GM23248 (cell line): ENCODE measurements at places on chromosomes 7 and 10.
A peak's percentile ranks its signal among the peaks of the same experiment; 100 is the strongest.

- H3K36me3 ChIP-seq, result no peaks in the 10 kb centered on the region
- no peaks in the 10 kb centered on the region; the same call in 1 of the 2 replicates for H3K27me3 ChIP-seq
- H3K27ac ChIP-seq, result no peak overlapping the region
- peaks cover 7% of the 10 kb centered on the region; the same call in 1 of the 2 replicates for H3K4me1 ChIP-seq
- peak; percentile 9 for DNase-seq
Observed at GRCh38 chr7:130683026-130683425, 3.3 kb downstream of the TSGA13 start.

- H3K36me3 ChIP-seq, result no peaks in the 10 kb centered on the region
- no peak for DNase-seq
- H3K27me3 ChIP-seq, result no peaks in the 10 kb centered on the region
- H3K4me3 ChIP-seq, result no peak overlapping the region
- H3K27ac ChIP-seq, result no peak overlapping the region
Observed at GRCh38 chr7:48416327-48416908, 245.2 kb downstream of the ABCA13 start.

DNA sequence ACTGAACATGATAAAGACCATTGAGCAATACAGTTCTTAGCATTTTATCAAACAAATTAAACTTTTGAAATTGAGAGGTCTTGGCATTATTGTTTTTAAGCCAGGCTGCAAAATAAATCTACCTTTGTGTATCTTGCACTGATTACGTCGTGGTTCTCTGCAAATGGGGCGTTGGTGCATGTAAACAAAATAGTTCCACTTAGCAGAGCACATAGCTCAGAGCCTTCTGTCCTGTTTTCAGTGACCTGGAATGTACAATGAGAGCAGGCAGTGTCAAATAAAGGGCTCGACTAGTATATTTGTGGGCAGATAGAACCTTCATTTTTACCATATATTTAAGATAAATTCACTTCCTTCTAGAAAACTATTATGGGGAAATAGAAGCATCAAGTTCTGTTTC is 333.9 kb upstream of the SMIM30 start:
- DNase-seq, result no peak
- no peaks in the 10 kb centered on the region for H3K4me1 ChIP-seq
- no peak overlapping the region for H3K27ac ChIP-seq
- H3K36me3 ChIP-seq, result no peaks in the 10 kb centered on the region
- H3K27me3 ChIP-seq, result no peaks in the 10 kb centered on the region

- H3K4me1 ChIP-seq, result no peaks in the 10 kb centered on the region
- no peak overlapping the region for H3K27ac ChIP-seq
- no peaks in the 10 kb centered on the region for H3K36me3 ChIP-seq
- H3K27me3 ChIP-seq, result no peaks in the 10 kb centered on the region
Observed at GRCh38 chr10:25522294-25522693, 347.5 kb downstream of the GPR158 start.

GRCh38 chr10:22849077-22849805 is 78.6 kb upstream of the ARMC3 start:
- peak; percentile 72 for DNase-seq
- H3K27me3 ChIP-seq, result no peaks in the 10 kb centered on the region
- no peaks in the 10 kb centered on the region for H3K36me3 ChIP-seq
- H3K4me1 ChIP-seq, result no peaks in the 10 kb centered on the region

DNA sequence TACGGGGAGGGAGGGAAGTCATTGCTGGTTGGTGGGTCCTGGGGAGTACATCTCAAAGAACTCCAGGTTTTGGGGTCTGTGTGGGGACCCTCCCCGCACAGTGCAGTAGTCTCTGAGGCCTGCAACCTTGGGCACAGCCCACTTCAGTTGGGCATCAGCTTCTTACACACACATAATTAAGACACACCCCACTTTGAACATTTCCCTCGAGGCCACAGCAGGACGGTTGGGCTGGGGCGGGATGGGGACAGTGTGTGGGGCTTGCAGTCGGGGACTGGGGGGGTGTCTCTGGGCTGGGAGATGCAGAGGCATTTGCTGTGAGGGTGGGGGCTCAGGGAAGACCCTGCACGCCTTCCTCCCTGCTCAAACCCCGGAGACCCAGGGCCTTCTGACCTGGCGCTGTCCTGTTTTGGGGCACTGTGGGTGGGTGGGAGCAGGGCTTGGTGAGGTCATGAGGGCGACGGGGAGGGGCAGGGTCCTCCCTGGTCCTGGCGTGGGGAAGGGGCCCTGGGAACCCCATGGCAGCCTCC is 1.3 kb downstream of the LFNG start:
- DNase-seq, result peak; percentile 53
- H3K27me3 ChIP-seq, result no peaks in the 10 kb centered on the region
- H3K4me1 ChIP-seq, result peaks cover 36% of the 10 kb centered on the region
- H3K27ac ChIP-seq, result no peak overlapping the region

DNA sequence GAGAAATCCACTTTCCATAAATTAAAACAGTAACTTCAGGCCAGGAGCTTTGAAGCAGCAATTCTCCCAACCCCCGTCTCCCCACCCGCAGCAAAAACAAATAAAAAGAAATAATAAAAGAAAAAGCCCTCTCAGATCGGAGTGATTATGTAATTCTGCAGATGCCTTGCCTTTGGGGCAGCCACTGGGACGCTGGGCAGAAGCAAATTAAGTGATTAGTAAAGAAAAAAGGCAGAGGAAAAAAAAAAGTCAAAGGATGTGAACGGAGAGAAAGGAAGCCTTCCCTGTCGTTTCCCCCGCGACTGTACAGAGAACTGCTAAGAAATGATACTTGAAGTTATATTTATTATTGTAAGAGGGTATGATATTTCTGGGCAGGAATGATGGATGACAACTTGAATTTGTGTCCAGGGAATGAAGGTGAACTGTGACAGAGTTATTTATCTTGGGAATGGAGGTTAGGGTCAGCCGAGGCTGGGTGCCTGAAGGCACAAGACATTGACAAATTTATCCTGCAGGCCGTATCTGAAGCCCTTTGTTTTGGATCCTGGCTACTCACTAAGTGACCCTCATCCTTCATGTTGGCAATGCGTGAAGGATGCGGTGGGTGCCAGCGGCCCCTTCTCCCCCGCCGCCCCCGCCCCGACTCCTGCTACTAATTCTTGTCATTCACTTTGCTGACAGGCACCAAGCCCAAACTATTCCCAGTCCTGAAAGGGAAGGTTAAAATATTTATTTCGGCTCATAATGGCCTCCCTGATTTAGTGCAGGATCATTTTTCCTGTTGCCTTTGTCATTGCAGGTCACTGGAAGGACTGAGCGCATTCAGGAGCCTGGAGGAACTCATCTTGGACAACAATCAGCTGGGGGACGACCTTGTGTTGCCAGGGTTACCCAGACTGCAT is 604.0 kb downstream of the LRMDA start:
- H3K36me3 ChIP-seq, result no peaks in the 10 kb centered on the region
- H3K27me3 ChIP-seq, result no peaks in the 10 kb centered on the region
- H3K4me1 ChIP-seq, result peaks cover 23% of the 10 kb centered on the region

DNA sequence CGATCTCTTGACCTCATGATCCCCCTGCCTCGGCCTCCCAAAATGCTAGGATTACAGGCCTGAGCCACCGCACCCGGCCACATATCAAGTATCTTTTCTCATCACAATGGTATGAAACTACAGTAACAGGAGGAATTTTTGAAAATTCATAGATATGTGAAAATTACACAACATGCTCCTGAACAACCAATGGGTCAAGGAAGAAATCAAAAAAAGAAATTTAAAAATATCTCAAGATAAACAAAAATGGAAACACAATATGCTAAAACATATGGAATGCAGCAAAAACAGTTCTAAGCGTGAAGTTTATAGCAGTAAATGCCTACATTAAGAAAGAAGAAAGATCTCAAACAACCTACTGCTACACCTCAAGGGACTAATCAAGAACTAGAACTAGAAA is 59.8 kb upstream of the ADAM12 start:
- no peak overlapping the region for H3K27ac ChIP-seq
- H3K4me1 ChIP-seq, result no peaks in the 10 kb centered on the region
- H3K27me3 ChIP-seq, result no peaks in the 10 kb centered on the region
- DNase-seq, result no peak

DNA sequence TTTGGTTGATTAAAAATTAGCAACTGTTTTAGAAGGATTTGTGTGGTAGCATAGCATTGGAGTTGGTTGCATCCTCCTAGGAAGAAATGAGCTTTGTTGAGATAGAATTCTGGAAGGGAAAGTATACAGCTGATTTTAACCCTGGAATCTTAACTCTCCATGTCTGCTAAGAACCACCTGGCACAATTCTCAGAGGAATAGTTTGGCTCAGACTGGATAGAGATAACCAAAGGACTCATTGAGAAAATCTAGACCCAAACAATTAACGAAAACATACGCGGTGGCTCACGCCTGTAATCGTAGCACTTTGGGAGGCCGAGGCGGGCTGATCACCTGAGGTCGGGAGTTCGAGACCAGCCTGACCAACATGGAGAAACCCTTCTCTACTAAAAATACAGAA is 99.1 kb upstream of the AOAH start:
- H3K4me3 ChIP-seq, result no peak overlapping the region
- DNase-seq, result no peak
- H3K36me3 ChIP-seq, result no peaks in the 10 kb centered on the region
- H3K4me1 ChIP-seq, result no peaks in the 10 kb centered on the region
- H3K27me3 ChIP-seq, result no peaks in the 10 kb centered on the region
- H3K27ac ChIP-seq, result no peak overlapping the region

GRCh38 chr7:111470998-111471397 is 91.3 kb downstream of the IMMP2L start:
- H3K4me3 ChIP-seq, result no peak overlapping the region
- no peaks in the 10 kb centered on the region for H3K4me1 ChIP-seq
- H3K36me3 ChIP-seq, result no peaks in the 10 kb centered on the region
- no peaks in the 10 kb centered on the region for H3K27me3 ChIP-seq
- no peak overlapping the region for H3K27ac ChIP-seq
- DNase-seq, result no peak

GRCh38 chr10:6033954-6034353 is 28.2 kb downstream of the IL2RA start:
- H3K27ac ChIP-seq, result peak overlapping the region; percentile 85
- H3K4me3 ChIP-seq, result 0 out of 2 replicates have a peak overlapping the region, but pooled peaks have one; percentile 7
- DNase-seq, result peak; percentile 85
- H3K36me3 ChIP-seq, result no peaks in the 10 kb centered on the region; the same call in 1 of the 2 replicates

DNA sequence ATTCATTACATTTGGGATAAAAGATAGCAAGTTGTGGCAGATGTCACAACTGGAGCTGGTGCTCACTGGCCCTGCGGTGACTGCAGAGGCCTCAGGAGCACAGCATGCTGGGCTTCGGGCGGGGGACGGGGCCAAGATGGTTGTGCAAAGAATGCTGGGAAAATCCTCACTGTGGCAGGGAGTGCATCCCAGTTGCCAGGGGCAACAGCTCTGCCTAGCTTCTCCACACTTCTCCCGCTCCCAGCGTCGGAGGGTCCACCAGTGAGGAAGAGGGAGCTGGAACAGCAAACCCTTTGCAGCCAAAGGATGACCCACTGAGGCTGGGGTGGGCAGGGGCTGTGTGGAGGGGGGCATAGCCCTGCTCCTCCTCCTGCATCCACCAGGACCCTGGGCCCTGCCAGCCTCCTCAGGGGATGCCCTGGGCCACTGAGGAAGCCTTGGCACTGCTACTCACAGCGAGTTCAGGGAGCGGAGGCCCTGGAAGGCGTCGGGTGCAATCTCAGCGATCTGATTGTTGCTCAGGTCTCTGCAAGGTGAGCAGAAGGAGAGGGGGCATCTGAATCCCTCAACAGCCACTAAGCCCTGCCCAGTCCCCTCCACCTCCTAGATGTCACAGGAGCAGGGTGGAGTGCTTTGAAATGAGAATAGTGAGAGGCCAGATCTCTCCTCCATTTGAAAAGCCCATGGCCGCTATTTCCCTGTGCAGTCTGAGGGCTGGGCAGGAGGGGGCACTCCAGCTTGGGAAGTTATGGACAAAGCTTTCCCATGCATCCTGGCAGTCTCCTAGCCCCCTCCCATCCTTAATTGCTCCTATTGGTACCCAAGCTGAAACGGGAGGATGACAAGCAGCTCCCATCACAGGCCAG is 126.5 kb downstream of the SLIT1 start:
- H3K4me3 ChIP-seq, result no peak overlapping the region
- H3K27me3 ChIP-seq, result 0 out of 2 replicates have a peak, but pooled peaks cover 9% of the 10 kb centered on the region
- no peak for DNase-seq

- no peak overlapping the region for H3K27ac ChIP-seq
- no peaks in the 10 kb centered on the region for H3K27me3 ChIP-seq
- no peak overlapping the region for H3K4me3 ChIP-seq
- no peaks in the 10 kb centered on the region for H3K4me1 ChIP-seq
- no peaks in the 10 kb centered on the region for H3K36me3 ChIP-seq
Observed at GRCh38 chr7:69645683-69646082, 47.4 kb downstream of the AUTS2 start.

DNA sequence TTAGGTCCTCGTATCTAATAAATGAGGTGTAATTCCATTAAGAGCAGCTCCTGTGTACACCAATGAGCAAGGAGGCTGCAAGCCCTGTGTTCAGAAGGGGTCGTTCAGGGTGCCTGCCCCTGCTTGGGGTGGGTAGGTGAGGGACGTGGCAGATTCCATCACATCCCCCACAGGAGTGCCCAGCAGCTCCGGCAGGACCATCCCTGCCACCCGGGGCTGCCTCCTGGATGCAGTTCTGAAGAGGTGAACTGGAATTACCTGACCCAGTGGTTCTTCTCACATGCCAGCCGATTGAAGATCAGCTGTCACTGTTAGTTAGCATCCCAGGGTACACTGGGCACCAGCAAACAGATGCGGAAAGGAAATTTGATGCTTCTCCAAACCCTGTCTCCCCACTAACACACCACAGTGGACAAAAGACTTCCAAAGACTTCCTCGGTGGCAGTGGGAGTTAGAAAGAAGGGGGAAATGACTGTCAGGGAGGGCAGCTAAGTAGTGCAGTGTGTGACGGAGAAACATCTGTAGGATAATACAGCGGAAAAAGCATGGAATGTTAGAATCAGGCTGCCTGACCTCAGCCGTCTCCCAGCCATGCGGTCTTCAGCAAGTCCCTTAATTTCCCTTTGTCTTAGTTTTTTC is 313.6 kb upstream of the ZMIZ1 start:
- H3K27ac ChIP-seq, result no peak overlapping the region
- no peaks in the 10 kb centered on the region for H3K27me3 ChIP-seq
- H3K36me3 ChIP-seq, result no peaks in the 10 kb centered on the region
- no peak for DNase-seq
- no peak overlapping the region for H3K4me3 ChIP-seq

DNA sequence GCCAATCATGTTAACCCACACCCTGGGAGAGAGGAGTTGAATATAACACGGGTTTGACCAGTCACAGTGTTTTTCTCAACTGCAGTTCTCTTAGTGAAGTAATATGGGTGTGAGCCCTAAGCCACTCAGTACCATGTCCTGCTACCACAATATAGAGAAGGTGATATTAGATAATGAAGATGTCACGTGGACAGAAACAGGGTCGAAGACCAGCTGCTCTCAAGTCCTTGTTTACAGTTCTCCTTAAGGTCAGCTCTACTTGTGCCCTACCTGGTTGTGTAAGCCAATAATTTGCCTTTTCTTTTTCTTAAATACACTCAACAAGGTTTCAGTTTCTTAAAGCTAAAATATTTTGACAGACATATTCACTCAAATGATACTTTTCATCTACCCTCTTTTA is 128.3 kb upstream of the POT1 start:
- no peak for DNase-seq
- 0 out of 2 replicates have a peak, but pooled peaks cover 5% of the 10 kb centered on the region for H3K4me1 ChIP-seq
- no peaks in the 10 kb centered on the region for H3K36me3 ChIP-seq
- H3K27me3 ChIP-seq, result no peaks in the 10 kb centered on the region
- no peak overlapping the region for H3K27ac ChIP-seq
- H3K4me3 ChIP-seq, result no peak overlapping the region
